Umbilical cord (tissue), 2 donors: ENCODE measurements at places on chromosomes 16 and 17.
A peak's percentile ranks its signal among the peaks of the same experiment; 100 is the strongest.

- no peak for DNase-seq
Measured at GRCh38 chr17:29620271-29620670, 2.4 kb downstream of the CORO6 start.

GRCh38 chr17:41896726-41897125, 22.0 kb downstream of the ACLY start:
- no peak for DNase-seq

DNA sequence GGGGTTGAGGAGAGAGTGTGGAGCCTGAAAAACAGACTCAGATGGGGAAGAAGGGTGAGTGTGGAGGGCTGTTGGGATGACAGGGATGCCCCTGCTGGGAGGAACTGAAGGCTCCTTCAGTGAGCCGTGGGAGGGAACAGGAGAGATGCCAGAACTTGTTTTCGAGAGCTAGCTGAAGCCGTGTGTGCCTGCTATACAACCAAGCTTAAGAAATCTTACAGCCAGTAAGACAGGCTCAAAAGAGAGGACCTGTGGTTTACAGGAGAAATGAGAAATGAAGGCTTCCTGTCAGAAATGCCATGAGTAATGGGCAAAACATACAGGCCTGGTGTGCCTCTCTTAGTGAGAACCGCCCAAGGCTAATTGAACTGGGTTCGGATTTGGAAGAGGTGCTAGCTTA, 99.6 kb downstream of the SPACA3 start:
- peak; percentile 77 for DNase-seq

- DNase-seq: no peak
Measured at GRCh38 chr16:15057681-15058417, 2.0 kb upstream of the NTAN1 start.

DNA sequence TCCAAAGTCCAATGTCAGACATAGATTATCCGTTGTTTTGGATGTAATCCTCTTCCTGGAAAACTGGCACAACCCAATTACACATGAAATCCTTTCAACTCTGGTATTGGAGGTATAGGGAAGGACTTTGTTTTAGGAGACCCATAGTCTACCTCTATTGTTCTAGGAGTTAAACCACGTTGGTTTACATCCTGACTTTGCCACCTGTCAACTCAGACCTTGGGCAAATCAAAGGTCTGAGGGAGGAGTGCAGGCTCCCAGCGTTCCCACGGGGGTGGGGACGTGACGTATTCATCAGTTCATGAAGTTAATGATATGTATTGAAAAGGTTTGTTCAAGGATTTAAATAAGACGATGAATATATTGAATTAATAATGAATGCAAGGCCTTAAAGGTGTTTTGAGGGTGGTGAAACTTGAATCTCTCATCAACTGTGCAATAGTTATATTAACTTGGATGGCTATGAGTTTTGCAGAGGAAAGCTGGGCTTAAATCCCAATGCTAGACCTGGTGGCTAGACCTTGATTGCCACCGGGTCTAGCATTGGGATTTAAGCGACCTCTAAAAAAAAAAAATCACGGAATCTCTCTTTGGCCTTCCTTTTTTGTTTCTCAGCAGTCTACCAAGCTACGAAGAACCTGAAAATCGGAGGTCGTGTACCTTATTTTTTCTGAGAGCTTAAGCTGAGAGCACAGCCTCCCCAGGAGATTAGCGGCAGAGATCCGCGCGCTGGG, 744 bp upstream of the NF1 start:
- no peak for DNase-seq

- peak; percentile 61 for DNase-seq
Measured at GRCh38 chr16:4612977-4613635, 1.6 kb downstream of the UBALD1 start.

- no peak for DNase-seq
Measured at GRCh38 chr17:38466346-38467315, 38.4 kb downstream of the ARHGAP23 start.

GRCh38 chr17:74390680-74391653, 23.7 kb downstream of the GPR142 start:
- peak; percentile 91 for DNase-seq
